ENCODE measurements at places on chromosomes 4 and X.

GRCh38 chrX:141759238-141759637 lies 60.7 kb upstream of the SPANXD start:
- no peak for DNase-seq

- DNase-seq: no peak
Measured at GRCh38 chrX:7109838-7110793, 37.4 kb upstream of the STS start.

DNA sequence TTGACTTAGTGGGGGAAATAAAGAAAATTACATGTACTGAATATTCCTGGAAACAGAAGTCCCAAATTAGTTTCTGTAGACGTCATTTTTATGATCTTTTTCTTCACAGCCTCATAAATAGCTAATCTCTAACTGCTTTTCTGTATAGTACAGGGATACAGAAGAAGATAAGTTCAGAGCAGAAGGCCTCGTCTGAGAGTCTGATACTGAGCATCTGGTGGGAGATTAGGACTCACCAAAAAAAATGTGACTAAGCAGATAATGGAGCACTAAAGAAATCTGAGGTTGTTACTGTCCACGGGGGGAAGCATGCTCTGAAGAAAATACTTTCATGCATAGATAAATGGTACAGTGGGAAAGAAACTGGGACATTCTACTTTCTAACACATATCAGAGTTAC lies 115.3 kb upstream of the TRPC5 start:
- no peak for DNase-seq

DNA sequence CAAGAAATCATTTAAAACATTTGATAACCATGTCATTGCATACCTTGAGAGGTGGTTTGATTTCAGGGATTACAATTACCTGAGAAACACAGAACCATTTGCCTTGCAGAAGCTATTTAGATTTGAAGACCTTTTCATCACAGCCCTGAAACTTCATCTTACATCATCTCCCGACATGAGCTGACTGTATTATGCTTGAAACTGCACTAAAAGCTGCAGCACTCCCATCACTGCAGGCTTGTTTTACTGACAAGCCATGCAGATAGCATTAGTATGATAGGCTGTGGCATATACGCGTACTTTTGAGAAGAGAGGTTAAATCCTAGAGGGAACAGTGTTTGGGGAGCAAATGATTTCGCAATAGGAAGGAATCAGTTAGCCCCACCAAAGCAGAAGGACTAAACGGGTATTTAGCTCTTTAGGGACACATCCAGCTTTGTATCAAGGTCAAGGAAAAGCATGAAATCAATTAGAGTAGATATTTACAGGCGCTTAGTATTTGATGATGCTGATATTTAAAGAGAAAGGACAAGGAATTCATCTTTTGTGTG lies 133.2 kb upstream of the DIAPH2 start:
- no peak for DNase-seq

DNA sequence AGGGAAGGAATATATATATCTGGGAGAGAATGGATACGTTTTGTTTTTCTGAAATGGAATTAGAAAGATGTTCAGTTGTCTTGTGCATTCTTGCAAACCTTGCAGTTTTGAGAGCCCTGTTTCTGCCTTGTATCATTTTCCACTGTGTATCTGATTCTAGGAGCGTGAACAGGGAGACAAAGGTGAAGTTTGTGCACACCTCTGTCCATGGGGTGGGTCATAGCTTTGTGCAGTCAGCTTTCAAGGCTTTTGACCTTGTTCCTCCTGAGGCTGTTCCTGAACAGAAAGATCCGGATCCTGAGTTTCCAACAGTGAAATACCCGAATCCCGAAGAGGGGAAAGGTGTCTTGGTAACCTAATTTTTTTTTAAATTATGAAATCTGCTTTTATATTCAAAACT lies 17.7 kb downstream of the PGM2 start:
- DNase-seq: no peak

DNA sequence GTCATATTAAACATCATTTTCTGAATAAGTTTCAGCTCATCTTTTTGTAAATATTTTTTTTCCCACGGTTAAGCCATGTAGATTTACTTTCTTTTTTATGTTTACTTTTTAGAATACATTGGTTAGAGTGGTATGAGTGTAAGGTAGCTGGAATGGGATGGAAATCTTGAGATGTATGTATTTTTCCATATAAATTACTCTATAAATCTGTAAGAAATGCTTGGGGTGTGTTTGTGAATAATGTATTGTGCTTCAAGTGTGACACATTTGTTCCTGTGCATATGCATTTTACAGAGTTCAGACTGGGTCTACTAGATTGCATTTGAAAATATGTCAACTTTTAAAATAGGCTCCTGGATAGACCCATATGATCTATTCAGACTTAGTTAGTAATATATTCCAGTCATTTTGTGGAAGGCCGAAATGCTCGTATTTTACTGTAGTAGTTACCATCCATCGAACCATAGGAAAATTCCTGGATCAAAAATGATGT lies 756.8 kb downstream of the RAPGEF2 start:
- DNase-seq: no peak

DNA sequence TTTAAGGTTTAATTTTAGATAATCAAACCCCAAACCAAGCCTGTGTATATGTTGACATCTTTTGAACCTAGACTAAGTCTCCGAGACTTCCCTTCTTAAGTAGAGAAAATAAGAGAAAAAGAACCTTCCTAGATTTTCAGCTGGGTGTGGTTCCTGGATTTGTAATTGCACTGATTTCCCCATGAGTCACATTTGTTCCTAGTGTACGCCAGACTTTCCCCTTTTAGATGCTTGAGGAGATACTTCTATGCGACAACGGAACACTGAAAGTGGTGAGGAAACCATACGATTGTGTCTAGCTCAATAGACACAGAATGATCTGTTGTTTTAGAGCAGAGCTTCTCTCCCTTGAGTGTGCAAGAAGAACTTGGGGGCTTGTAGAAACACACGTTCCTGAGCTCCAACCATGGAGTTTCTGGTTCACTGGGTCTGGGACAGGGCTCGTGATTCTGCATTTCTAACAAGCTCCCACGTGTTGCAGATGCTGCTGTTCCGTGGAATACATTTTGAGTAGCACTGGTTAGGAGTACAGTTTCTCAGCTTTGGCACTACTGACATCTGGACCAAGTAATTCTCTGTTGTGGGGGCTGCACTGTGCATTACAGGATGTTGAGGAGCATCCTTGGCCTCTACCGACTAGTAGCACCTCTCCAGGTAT lies 87.1 kb downstream of the AMELX start:
- DNase-seq: peak; percentile 72

DNA sequence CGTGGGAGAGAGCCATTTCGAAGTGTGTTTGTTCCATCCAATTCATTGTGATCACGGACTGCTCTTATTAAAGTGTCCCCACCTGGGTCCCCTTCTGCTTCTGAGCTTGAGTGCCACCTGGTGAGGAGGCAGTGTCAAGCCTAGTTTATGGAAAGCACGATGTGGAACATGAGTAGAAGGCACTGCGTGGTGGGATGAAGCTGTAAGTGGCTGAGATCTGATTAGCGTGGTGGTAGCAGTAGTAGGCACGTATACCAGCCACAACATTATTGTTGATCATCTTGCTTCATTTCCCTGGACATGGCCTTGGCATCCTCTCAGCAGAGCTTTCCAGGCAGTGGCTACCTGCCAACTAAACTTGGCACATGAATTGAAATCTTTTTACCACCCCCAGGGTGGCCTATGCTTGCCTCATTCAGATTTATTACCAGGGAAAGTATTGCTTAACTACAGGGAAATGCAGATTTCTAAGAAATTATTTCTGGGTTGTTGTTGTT lies 46.4 kb downstream of the GPAT3 start:
- no peak for DNase-seq

- DNase-seq: peak; percentile 29
Measured at GRCh38 chrX:154013614-154014360, 5.9 kb downstream of the IRAK1 start.

DNA sequence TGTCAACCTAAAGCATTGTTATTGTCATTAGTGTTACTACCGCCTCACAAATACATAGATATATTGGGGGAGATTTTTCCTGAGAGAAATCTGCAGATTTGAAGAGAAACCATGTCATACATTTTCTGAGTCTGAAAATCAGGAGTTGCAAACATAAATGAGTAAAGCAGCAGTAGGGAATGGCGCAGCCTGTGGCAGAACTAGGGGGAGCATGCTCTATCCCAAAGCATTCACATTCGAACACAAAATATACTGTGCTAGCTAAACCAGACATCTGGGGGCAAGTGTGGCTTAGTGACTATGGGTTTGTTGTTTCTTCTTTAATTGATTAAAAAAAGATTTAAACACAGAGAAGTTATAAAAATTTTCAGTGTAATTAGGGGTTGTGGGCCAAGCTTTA lies 83.2 kb downstream of the CPE start:
- no peak for DNase-seq

DNA sequence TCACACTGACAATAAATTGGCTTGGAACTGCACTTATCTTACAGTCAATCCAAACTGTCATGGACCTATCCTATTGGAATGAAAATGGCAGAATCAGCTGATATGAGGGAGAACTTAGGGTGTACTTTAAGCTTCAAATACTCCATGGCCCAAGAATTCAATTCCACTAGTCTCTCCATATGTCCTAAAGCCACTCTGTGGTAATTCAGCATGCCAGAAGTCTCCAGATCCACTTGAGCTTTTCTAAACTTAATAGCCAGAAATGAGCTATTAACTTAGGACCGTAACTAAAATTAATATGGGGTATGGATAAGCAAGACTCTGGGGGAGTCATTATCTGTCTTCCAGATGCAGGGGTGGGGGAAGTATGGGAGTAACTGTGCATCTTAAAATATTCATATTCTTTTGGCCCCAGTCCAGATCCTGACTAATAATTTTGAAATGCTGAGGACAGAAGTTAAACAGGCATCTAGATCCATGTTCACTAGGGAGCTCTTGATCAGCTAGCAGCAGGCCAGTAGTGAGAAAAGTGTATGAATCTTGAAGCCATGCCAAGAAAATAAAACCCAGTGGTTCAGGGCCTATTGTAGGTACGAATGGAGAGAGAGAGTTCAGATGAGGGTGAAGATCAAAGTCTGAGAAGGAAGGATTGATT lies 167.6 kb downstream of the DKK2 start:
- DNase-seq: no peak

DNA sequence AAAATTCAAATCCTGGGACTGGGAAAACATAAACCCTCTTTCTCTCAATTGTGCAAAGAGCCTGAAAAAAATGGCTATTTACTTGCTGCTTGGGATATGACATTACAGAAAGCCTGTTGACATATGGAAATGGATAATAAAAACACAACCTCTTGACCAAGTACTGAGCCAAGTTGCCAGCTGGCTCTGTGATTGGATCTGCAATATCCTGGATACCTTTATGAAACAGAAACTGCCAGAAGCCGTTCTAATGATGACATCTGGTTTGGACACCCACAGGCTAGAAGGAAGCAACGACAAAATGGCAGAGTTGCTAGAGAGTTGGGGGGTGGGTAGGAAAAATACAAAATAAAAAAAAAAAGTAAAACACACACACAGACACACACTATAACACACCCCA lies 481.4 kb downstream of the FAT4 start:
- DNase-seq: no peak

DNA sequence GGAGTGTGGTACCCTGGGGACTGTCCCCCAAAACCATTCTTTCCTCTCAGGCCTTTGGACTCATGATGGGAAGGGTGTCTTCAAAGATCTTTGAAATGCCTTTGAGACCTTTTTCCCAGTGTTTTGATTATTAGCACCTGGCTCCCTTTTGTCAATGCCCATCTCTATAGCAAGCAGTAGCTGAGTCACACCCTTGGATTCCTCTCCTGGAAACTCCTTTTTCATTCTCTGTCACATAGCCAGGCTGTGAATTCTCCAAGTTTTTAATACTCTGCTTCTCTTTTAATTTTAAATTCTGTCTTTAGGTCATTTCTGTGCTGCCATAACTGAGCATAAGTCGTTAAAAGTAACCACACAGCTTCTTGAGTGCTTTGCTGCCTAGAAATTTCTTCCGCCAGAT lies 29.7 kb downstream of the IL21 start:
- no peak for DNase-seq

DNA sequence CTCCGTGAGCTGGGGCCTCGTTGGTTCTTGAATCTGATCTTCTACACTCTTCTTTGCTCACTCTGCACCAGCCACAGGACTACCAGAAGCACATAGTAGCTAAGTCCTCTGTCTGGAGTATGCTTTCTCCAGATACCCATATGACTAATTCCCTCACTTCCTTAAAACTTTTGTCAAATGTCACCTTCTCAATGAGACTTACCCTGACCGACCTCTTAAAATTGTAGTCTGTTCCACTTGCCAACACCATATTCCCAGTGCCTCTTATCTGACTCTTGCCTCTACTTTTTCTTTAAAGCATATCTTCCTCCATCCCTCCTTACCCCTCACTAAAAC lies 10.0 kb downstream of the PARM1 start:
- no peak for DNase-seq

DNA sequence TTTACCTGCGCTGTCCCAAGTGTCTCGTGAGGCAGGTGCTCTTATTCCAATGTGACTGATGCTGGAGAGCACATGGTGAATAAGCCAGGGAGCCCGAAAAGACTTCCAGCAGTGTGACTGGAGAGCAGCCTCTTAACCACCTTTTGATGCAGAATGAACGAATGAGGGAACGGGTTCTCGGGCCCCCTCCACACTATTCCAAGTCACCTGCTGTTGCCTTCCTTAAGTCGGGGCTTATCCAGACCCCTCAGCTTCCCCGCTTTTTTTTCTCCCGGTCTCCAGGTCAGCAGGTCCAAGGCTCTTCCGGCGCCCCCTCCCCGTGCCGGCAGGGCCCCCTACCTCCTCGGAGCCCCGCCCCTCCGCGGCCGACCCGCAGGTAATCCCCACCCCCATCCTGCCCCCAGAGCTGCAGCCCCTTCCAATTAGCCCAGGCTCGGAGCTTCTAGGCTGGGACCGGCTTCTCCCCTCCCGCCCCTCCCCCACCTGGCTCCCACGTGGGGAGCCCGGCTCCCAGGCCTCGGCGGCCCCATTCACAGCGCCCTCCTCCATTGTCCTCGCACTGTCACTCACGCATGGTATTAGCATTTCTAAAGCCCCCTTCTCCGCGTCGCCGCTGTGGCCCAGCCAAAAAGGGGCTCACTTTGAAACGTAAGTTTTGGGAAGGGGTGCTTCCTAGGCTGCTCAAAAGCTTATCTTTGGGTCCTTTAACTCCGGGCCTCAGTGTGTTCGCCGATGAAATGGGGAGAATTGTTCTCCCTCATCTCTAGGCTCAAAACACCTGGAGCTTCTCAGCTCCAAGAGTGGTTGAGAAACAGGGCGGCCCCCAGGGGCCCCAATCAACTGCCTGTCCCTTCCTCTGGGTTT lies 56.2 kb upstream of the PJA1 start:
- no peak for DNase-seq

DNA sequence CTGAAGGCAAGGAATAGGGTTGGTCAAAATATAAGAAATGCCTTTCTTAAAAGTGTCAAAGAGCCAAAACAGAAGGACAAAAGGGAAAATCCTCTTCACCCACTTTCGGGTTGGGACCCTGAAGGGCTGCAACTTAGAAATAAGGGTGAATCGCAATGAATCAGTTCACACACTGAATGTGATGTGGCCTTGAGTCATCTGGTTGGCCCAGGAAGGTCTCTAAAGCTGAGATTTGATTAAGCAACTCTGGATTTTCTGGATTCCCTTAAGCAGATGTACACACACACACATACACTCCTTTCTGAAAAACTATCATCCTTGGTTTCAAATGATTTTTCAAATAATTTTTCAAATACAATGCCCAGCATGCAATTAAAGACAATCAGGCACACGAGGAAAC lies 13.1 kb downstream of the TAB3 start:
- DNase-seq: peak; percentile 10

- DNase-seq: no peak
Measured at GRCh38 chr4:184192933-184193332, 24.7 kb downstream of the ENPP6 start.

GRCh38 chr4:102301167-102301566 lies 44.1 kb downstream of the SLC39A8 start:
- DNase-seq: no peak

- no peak for DNase-seq
Measured at GRCh38 chrX:17082831-17083230, 136.4 kb downstream of the REPS2 start.
